ENCODE measurements at places on chromosomes 3 and 15.

- no peak for DNase-seq
Observed at GRCh38 chr15:90016721-90017120, 15.6 kb downstream of the ZNF710 start.

DNA sequence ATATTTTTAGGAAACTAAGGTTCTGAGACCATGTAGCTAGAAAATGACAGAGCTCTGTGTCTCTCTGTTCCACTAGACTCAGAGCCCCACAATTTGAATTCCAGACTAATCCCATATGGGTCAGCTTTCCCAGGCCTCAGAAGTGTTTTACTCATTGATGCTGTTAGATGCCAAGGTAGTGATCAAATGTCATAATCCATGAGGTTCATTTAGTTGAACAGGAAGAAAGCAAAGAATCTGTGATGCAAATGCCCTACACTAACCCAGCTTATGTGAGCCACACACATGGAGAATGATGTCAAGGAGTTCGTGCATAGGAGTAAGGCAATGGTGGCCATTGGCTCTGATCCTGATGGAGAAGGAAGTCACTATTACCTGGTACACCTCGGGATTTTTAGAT lies 363.4 kb upstream of the RARB start:
- no peak for DNase-seq

DNA sequence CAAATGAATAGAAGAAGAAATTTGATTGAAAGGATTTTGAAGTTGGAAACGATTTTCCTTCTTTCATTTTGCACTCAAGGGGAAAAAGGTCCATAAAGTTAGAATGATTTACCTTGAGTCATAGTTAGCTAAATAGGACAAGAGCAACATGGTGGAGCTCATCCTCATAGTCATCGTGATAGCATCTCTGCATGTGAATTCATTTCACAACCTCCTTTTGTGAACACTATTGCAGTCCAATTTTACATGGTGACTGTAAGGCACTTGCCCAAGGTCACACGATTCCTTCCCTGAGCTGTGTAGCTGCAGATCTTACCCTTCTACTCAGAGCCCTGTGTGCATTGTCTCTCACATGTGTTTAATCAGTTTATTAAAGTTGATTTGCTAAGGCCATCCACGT lies 359.8 kb upstream of the C2CD4B start:
- DNase-seq, result no peak

DNA sequence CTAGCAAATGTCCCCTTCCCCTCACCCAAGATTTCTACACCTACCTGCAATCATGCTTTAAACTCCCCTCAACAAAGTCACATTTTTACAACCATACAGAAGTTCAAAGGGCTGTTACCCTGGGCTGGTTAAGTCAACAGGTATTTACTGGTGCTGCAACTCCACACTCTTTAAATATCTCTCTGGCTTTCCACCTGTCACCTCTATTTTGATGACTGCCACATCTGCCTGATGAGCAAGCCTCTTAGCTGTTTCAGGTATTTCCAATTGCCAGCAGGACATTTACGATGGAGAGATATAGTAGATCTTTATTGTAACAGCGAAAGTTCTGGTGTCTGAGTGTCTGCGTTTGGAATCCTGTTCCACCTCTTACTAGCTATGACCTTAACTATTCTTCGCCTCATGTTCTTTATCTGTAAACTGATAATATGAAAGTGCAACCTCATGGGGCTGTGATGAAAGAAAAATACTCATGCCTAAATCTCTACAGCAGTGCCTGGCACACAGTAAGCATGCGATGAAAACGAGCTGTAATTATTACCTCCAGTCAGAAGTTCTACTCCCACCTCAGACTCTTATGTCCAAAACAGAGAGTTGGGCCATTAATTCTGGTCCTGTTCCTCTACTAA lies 44.2 kb upstream of the TPM1 start:
- no peak for DNase-seq

DNA sequence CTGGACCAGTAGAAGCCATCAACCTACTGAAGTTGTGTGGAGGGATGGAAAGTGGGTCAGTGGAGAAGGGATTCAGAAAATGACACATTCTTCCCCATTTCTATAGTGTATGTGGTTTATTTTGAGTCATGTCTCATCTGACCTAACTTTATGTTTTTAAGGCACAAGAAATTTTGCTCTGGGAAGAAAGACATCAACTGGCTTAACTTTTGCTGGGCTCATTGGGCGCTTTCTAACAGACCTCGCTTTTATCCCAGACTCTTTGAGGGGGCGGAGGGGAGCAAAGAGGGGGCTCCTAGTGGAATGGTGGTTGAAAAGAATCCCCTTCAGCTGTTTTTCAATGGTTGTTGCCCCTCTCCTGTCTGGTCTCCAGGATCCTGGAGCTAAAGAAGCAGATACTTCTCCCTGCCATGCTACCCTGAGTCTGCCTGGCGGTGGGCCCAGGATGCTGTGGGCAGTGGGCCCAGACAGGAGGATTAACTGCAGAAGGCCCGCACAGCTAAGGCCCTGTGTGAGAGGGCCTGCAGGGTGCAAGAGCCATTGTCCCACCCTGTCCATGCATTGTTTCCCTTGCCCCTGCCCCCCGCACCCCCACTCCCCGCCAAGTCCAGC lies 14.5 kb downstream of the CSRNP1 start:
- DNase-seq, result no peak

All from central memory CD8-positive, alpha-beta T cell (primary cell).